Activated CD8-positive, alpha-beta memory T cell treated with anti-CD3 and anti-CD28 coated beads, Interleukin-2, amount 10 ng/mL, durations not matched to agents 7 days and 5 days (primary cell): ENCODE measurements at places on chromosomes 6 and 20.
A peak's percentile ranks its signal among the peaks of the same experiment; 100 is the strongest.

GRCh38 chr20:32509639-32510066 lies 75.5 kb downstream of the NOL4L start:
- peak; percentile 78 for DNase-seq

GRCh38 chr6:88619951-88620350 lies 343.5 kb downstream of the RNGTT start:
- DNase-seq = no peak

- DNase-seq = no peak
These were observed 161.1 kb downstream of the EYS start for GRCh38 chr6:65545920-65546319.

DNA sequence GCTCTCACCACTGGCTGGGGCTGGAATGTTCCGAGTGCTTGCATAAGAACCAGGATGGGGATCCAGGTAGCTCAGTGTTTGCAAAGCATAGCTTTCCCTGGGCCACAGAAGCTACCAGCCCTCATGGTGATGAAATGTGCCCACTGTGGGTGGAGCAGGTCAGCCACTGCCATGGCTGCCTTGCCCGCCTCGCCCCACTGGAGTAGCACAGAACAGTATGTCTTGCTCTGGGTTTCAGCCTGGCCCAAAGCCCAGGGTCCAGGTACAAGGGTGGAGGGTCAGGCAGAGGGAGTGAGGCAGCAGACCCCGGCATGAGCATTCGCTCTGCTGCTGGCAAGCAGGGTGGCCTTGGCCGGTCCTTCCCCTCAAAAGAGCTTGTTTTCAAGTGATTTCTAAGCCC lies 34.7 kb downstream of the KCNK17 start:
- DNase-seq = no peak

DNA sequence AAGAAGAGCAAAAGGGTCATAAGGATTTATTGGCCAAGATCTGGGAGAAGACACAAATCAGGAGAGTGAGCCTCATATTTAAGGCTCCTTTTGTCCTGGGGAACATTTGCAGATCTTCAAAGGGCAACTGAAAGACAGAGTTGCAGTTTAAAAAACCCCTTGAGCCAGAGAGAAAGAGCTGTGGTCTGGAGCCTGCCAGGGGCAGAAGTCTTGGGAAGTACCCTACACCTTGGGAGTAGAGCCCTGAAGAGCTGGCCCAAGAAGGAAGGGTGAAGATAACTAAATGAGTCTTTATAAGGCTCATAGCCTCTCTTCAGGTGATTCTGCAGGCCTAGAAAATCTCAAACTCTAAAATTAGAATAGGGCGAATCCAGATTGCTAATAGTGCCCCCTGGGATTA lies 40.0 kb upstream of the ERVFRD-1 start:
- no peak for DNase-seq
